HuH-7 (cell line): ENCODE measurements at places on chromosomes 6 and 20.
A peak's percentile ranks its signal among the peaks of the same experiment; 100 is the strongest.

GRCh38 chr6:32154514-32155161, 697 bp downstream of the PPT2 start:
- DNase-seq, result peak; percentile 75

DNA sequence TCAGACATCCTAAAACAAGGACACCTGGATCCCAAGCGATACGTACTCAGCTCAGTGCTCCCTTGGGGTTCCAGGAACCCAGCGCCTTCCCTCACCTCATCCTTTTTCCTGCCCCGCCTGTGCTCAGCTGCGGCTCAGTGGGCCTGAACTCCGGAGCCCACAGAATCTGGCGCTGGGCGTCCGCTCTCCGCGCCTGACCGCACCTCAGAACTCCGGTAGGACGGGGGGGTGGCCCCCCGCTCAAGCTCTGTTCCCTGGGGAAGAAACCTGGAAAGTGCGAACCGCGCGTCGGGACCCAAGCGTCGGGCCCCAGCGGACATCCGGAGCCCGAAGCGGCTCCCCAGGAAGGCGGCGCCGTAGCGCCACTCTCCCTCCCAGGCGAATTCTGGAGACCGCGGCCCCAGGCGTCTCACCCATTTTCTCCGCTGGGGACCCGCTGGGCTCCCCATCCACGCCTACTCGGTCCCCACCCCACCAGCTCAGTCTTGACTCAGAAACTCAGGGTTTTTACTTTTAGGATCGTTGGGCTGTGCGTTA, 336 bp upstream of the LY6G5C start:
- no peak for DNase-seq

DNA sequence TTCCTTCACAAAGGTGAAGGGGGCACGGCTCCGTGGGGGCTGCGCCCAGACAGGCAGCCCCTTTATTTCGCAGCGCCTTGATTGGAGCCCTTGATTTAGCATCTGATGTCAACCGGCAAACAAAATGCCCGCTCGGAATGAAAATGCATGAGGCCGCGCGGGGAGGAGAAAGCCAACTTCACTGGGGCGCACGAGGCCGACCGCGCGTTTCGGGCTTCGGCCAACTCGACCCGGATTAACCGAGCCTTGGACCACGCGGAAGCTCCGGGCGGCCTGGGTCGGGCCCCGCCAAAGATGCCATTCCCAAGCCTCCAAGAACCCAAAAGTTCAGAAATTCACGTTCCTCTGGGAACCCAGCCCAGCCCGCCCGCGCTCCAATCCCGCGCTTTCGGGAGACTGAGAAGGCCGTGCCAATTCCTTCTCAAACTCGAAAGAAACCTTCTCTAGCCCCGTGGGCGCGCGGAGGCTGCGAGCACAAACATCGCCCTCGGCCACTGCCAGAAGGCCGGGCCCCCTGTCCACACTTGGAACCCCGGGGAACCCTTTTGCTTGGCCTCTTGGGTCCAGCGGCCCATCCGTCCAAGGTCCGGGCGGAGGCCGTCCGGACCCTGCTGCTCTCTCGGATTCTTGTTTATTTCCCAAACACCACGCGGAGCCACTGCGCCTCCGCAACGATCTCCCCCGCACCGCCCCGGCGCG, 879 bp upstream of the INSM1 start:
- DNase-seq, result no peak

DNA sequence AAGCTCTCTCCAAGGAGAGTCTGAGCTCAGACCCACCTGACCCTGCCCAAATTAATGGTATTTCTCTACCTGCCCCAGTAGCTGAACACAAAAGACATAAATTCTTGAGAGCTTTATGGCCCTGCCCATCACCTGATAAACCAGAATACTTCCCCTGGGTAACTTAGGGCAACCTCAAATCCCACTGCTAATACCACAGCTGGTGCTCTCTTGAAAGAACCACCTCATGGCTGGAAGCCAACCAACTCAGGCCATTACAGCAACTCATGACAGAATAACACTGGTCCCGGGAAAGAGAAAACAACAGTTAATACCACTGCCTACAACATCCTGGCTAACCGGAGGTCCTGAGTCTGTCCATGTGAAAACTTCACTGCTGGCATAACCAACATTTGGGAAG, 328.6 kb downstream of the NKAIN2 start:
- no peak for DNase-seq

GRCh38 chr6:137641474-137642077, 147.4 kb upstream of the OLIG3 start:
- DNase-seq, result peak; percentile 67

DNA sequence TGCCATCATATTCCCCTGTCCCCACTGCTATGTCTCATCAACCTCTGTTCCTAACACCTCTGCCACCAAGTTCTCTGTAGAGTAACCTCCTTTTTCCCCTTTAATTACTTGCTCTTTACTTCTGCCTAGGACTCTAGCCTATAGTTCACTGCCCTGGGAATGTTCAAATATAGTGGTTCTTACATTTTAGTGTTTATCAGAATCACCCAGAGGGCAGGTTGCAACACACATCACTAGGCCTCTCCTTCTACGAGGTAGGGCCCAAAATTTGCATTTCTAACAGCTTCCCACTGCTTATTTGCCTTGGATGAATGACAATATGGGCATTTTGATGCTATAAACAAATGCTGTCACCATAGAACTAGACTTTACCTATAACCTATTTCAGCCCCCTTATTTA, 23.1 kb upstream of the C6orf141 start:
- DNase-seq, result no peak

GRCh38 chr6:25417046-25417605, 138.0 kb downstream of the CARMIL1 start:
- DNase-seq, result no peak

GRCh38 chr6:125046107-125046925, 84.1 kb downstream of the RNF217 start:
- no peak for DNase-seq

DNA sequence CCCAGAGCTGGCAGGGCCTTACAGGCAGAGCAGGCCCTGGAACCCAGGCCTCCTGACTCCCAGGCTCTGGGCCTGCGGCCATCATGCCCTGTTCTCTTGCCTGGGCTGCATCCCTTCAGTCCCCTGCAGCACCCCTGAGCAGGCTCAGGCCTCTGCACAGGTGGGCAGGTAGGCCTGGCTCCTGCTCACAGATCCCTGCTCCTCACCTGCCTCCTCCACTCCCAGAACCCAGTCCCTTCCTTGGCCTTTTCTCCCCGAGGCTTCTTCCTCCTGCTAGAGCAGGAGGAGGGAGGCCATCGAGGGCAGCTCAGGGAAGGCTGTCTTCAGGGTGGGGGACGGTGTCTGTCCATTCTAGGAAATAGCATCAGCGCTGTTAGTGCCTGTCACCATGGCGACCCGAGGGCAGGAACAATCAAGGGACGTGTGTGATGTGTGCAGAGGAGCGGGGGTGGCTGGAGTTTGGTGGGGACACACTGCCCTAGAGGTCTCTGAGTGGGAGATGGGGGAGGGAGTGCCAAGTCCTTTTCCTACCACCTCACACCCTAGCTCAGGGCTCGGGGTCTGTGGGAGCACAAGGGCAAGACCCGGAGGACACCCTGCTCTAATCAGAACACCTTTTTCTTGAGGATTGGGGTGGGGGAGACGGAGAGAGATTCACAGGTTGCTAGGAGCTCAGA, 26.6 kb downstream of the GLP1R start:
- DNase-seq, result no peak

GRCh38 chr6:35400111-35400510, 52.0 kb upstream of the FANCE start:
- DNase-seq, result no peak

DNA sequence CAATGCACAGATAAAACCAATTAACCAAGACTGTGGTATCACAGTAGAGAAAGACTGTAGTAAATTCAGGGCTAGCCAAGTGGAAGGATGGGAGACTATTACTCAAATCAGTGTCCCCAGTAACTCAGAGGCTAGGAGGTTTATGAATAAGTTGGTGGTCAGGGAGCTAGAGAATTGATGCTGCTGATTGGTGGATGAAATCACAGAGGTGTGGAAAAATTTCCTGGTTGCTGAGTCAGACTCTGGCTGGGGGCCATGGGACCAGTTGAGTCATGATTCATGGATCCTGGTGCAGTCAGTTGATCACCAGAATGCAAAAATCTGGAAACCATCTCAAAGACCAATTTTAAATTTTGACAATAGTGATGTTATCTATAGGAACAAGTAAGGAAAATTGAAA, 555.9 kb downstream of the C6orf118 start:
- no peak for DNase-seq

GRCh38 chr6:114068771-114069170, 97.8 kb upstream of the HDAC2 start:
- no peak for DNase-seq

GRCh38 chr6:2542101-2542857, 208.4 kb downstream of the MYLK4 start:
- DNase-seq, result no peak

DNA sequence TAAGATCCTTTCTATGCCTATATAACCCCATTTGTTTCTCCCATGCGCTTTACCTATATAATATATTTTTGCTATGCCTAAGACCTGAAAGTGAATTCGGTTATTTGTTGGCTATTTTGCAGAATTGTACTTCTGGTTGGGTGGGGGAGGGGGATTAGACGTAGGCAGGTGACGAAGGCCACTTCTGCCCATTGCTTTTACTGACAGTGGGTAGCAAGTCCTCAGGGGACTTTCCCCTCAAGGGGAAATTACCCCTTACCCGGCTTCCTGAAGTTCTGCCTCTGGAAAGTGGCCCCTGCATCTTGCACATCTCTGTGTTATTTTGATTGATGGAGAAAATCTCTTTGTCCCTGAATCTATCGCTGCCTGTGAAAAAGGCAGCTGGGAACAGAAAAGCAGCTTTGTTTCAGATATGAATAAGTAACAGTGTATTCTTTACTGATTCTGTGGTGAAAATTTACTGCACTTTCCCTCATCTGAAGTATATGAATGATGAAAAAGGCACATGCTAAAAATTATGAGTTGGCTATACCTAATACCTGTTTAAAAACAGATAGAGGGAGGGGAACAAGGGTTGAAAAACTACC, 133.9 kb downstream of the UTRN start:
- DNase-seq, result no peak

DNA sequence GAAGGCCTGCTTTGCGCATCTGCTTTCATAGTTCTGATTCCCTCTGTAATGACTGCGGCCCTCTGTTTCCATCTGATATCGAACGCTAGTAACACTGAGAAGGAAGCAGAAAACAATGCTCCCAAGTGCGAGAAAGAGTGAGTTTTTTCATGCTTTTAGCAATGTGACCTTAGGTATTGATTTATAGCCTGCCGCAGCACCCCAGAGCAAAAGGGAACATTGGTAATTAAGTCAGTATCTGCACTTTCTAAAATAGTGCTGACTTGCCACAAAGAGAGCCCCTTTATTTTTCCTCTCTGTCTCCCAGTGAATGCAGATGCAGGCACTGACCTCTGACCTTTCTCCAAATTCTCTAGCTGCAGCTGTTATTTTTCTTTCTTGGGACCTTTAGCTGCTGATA, 129.8 kb downstream of the HDGFL1 start:
- no peak for DNase-seq

DNA sequence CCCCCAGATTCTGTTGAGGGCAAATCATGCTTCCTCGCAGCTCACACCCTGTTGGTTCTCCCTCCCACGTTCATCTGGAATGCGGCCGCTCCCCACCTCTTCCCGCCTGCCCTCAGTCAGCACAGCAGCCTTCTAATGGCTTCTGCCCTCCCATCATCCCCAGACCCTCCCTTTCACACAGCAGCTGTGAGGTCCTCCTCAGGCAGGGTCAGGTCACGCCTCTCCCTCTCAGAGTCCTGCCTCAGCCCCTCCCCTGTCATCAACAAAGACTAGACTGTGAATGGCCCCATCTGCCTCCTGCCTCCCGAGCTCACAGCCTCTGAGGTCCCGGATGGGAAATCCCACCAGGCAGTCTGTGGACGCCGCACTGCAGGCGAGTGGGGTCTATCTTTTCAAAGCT, 7.9 kb upstream of the BHLHE23 start:
- DNase-seq, result no peak

DNA sequence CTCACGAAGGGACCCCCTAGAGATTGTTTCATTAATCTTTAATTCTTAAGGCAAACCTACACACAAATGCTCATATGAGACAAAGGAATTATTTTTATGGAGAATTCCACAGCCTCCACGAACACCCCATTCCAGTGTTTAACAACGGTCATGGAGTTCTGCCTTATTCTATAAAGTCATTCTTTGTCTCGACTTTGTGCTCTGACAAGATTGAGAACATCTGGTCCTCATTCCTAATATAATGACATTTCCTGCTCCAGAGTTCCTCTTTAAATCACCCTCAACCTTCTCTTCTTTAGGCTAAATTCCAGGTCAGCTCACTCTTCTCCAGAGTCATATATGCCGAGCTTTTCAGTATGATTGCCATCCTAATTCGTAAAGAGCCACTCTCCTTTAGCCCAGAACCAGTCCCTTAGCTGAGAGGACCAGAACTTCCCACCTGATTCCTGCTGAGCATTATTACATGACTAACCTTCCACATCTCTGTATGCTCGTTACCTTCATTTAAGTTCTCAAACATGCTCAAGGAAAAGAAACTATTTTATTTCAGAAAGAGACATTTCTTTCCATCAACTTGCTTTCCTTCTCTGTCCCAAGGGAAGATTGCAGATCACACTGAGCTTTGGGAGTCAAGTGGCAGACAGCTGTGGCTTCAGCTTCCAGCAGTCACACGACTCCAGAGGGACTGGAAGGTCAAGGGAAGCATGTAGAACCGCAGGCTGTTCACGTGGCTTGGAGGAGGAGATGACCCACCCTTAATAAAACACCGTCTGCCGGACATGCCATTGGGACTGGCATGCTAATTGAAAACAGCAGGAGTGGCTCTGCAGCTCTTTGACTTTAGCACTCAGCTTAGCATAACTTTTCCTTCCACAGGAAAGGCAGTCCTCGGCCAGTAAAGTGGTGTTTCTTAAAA, 467.1 kb upstream of the HSF2 start:
- no peak for DNase-seq

GRCh38 chr6:31776485-31776988, 591 bp downstream of the VWA7 start:
- DNase-seq, result no peak

- DNase-seq, result no peak
These were observed 13.0 kb downstream of the RIPOR3 start for GRCh38 chr20:50678169-50678898.

DNA sequence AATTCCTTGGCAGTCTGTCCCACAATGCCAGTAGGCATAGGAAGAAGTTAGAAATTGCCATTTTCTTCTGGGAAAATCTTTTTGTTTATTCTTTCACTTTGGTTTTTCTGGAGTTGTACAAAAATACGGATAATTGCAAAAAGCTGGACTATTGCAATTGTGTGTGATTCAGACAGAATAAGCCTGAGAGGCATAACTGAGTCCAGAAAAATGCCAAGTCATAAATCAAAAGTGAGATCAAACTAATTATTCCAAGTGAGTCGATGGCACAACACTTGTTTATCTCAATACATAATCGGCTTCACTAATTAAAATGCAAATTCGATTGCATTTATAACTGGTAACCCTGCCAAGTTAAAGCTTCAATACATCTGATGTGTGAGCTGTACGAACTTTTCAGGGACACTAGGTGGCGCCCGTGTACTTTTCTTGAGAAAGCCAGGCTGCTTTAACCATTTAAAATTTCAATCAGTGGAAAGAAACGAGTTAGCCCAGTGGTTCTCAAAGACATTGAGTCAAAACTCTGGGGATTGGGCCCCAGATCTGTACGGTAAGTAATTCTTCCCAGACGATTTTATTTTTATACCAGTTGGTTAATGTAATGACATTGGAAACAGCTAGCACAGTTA, 102.6 kb downstream of the LAMP5 start:
- DNase-seq, result peak; percentile 55
